ENCODE measurements at places on chromosomes 7 and 10.

DNA sequence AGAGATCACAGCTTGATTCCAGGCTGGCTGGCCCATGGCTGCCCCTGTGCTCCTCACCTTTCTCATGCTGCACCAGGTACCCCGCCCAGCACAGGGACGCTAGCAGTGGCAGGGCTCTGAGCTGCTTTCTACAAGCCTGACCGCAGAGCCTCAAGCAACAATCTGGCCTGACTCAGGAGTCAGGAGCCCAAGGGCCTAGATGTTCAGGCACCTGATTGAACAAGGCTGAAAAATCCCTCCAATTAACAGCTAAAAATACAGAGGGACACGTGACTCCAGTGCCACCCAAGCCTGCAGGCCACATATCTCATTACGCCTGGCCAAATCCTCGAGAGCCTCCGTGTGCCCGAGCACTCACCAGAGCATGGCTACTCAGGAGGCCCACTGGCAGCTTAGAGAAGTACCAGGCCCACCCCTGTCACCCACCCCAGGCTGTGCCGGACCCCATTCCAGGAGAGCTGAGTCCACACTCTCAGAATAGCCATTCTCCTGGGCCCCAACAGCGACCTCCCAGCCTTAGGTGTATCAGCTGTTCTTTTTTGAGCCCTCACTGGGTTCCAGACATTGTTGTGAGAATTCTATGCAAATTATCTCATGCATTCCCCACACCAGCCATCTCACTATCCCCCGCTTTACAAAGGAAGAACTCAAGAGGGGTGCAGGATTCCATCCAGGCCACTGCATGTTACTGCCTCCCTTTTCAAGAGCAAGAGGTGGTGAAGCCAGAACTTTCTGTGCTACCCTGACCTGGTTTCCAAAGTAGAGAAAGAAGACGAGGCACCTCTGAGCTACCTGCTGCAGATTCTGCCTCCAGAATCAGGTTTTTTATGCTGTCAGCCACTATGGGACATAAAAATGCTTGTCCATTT lies 98.3 kb downstream of the COL13A1 start:
- no peak for DNase-seq

GRCh38 chr10:75694790-75695189 lies 263.4 kb downstream of the LRMDA start:
- no peak for DNase-seq

DNA sequence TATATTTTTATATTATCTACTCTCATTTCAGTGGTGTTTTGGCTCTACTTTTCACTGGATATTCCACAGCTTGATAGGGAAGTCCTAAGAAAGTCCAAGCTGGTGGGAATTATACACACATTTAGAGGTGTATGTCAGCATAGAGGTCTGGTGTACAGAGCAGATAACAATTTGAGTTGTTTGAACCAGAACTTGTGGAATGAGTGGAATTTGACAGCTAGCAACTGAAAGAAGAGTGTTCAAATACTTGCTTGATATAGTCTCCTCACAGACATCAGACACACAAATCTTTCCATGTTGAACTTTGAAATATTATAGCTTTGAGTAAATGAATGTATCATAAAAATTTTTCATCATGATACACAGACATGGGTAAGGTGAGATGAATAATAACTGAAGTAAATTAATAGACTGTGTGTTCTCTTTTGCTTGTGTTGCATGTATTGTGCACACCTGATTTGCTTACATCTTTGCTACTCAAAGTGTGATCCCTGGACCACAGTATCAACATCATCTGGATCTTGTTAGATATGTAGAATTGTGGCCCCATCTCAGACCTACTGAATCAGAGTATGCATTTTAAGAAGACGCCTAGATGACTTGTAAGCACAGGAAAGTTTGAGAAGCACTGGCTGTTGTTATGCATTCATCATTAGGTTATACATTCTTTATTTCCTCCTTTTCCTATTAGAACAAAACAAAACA lies 91.5 kb downstream of the ABCA13 start:
- no peak for DNase-seq

GRCh38 chr7:106535234-106535932 lies 125.6 kb downstream of the CCDC71L start:
- no peak for DNase-seq

All from fibroblast of skin of back (primary cell).